ENCODE measurements at places on chromosomes 6 and 20.

GRCh38 chr6:3314621-3315467 lies 56.1 kb downstream of the PSMG4 start:
- no peaks in the 10 kb centered on the region for H3K36me3 ChIP-seq
- H3K4me3 ChIP-seq = no peak overlapping the region
- no peak overlapping the region for H3K27ac ChIP-seq
- H3K4me1 ChIP-seq = no peaks in the 10 kb centered on the region
- DNase-seq = no peak

DNA sequence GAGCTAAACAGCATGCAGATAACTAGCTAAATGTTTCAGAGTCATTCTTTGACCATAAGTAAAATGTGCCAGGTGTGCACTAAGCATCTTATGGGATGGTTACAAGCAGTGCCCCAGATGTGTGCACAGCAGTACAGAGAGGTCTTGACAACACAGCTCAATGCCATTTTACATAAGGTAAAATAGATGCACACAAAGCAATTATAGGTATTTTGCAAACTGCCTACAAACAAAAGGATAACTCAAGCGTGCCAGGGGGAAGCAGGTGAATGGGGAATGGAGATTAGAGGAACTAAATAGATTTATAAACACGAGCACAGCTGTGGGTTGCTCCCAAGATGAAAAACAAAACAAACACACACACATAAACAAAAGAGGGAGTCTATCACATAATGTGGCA lies 64.8 kb downstream of the SLC2A10 start:
- no peaks in the 10 kb centered on the region for H3K36me3 ChIP-seq
- H3K27ac ChIP-seq = no peak overlapping the region
- H3K4me1 ChIP-seq = no peaks in the 10 kb centered on the region
- no peak overlapping the region for H3K4me3 ChIP-seq
- peaks cover 1% of the 10 kb centered on the region for H3K27me3 ChIP-seq

DNA sequence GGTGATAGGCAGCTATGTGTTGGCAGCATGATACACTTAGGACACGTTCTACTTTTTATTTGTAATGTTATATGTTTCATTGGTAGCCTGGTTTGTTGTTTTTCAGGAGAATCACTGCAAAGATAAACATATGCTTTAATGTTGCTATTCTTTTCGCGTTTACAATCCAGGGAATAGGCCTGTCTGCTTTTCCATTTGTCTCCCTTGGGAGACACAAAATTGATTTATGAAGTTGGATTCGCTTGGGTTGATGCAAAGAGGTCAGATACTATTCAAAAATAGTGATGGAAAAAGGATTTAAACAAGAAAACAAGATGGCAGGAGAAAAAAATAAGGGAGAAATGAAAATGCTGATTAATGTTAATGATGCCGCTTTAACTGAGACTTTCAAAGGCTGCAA lies 179.5 kb upstream of the SOX4 start:
- no peak overlapping the region for H3K27ac ChIP-seq
- H3K4me3 ChIP-seq = no peak overlapping the region
- H3K36me3 ChIP-seq = no peaks in the 10 kb centered on the region

- DNase-seq = no peak
- H3K36me3 ChIP-seq = no peaks in the 10 kb centered on the region
- no peaks in the 10 kb centered on the region for H3K27me3 ChIP-seq
- no peak overlapping the region for H3K27ac ChIP-seq
- no peak overlapping the region for H3K4me3 ChIP-seq
Observed at GRCh38 chr6:106372838-106373501, 12.5 kb downstream of the CRYBG1 start.

- H3K4me3 ChIP-seq = no peak overlapping the region
- H3K4me1 ChIP-seq = no peaks in the 10 kb centered on the region
- H3K27ac ChIP-seq = no peak overlapping the region
- DNase-seq = no peak
- no peaks in the 10 kb centered on the region for H3K36me3 ChIP-seq
- no peaks in the 10 kb centered on the region for H3K27me3 ChIP-seq
Observed at GRCh38 chr20:62104791-62105345, 17.4 kb upstream of the LSM14B start.

- no peaks in the 10 kb centered on the region for H3K4me1 ChIP-seq
- no peak overlapping the region for H3K27ac ChIP-seq
- DNase-seq = no peak
- no peaks in the 10 kb centered on the region for H3K27me3 ChIP-seq
- H3K4me3 ChIP-seq = no peak overlapping the region
- H3K36me3 ChIP-seq = no peaks in the 10 kb centered on the region
Observed at GRCh38 chr6:169048865-169049205, 204.8 kb downstream of the THBS2 start.

- DNase-seq = peak; percentile 78
- H3K27ac ChIP-seq = no peak overlapping the region
- H3K36me3 ChIP-seq = no peaks in the 10 kb centered on the region
- no peak overlapping the region for H3K4me3 ChIP-seq
- no peaks in the 10 kb centered on the region for H3K27me3 ChIP-seq
- peaks cover 11% of the 10 kb centered on the region for H3K4me1 ChIP-seq
Observed at GRCh38 chr20:18628330-18628920, 40.6 kb downstream of the DTD1 start.

GRCh38 chr20:31523361-31524283 lies 9.4 kb downstream of the HM13 start:
- no peak overlapping the region for H3K27ac ChIP-seq
- no peaks in the 10 kb centered on the region for H3K36me3 ChIP-seq
- no peak for DNase-seq
- H3K27me3 ChIP-seq = no peaks in the 10 kb centered on the region
- no peaks in the 10 kb centered on the region for H3K4me1 ChIP-seq
- no peak overlapping the region for H3K4me3 ChIP-seq

- H3K4me1 ChIP-seq = peaks cover 30% of the 10 kb centered on the region
- no peak overlapping the region for H3K4me3 ChIP-seq
- peaks cover 2% of the 10 kb centered on the region for H3K36me3 ChIP-seq
- peak; percentile 69 for DNase-seq
- no peak overlapping the region for H3K27ac ChIP-seq
Observed at GRCh38 chr20:45070932-45071632, 29.8 kb downstream of the KCNS1 start.

- H3K36me3 ChIP-seq = no peaks in the 10 kb centered on the region
- peaks cover 1% of the 10 kb centered on the region for H3K27me3 ChIP-seq
- H3K4me1 ChIP-seq = no peaks in the 10 kb centered on the region
- DNase-seq = no peak
- no peak overlapping the region for H3K27ac ChIP-seq
Observed at GRCh38 chr6:18400831-18401446, 13.8 kb downstream of the RNF144B start.

GRCh38 chr20:35953387-35954199 lies 709 bp downstream of the SCAND1 start:
- H3K27ac ChIP-seq = peak overlapping the region; percentile 96
- peak overlapping the region; percentile 86 for H3K4me3 ChIP-seq
- H3K27me3 ChIP-seq = no peaks in the 10 kb centered on the region
- H3K4me1 ChIP-seq = peaks cover 22% of the 10 kb centered on the region
- no peaks in the 10 kb centered on the region for H3K36me3 ChIP-seq
- peak; percentile 73 for DNase-seq

- no peak overlapping the region for H3K27ac ChIP-seq
- no peaks in the 10 kb centered on the region for H3K27me3 ChIP-seq
- H3K4me1 ChIP-seq = no peaks in the 10 kb centered on the region
- H3K36me3 ChIP-seq = no peaks in the 10 kb centered on the region
- DNase-seq = no peak
Observed at GRCh38 chr20:53278555-53278954, 306.4 kb downstream of the TSHZ2 start.

DNA sequence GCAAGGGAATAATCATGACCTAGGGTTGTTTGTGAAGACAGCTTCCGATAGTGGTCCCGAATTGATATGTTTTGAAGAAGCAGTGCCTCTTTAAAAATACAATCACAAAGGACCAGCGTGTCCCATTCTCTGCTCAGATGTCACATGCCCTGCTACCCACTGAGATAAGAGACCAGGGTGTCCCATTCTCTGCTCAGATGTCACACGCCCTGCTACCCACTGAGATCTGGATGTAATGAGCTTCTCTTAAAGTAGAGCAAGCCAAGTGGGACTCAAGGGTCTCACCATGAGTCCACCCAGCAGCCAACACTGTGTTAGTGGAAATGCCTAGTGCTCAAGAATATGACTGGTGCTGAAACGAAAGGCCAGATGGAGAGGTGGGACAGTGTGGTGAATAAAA lies 22.2 kb downstream of the RIN2 start:
- no peak for DNase-seq
- no peaks in the 10 kb centered on the region for H3K27me3 ChIP-seq
- no peak overlapping the region for H3K4me3 ChIP-seq
